CMK (cell line): ENCODE measurements at places on chromosomes 1 and 21.

- DNase-seq: no peak
Observed at GRCh38 chr1:110846861-110847260, 26.1 kb upstream of the CD53 start.

- no peak for DNase-seq
Observed at GRCh38 chr1:117828201-117828600, 101.2 kb downstream of the GDAP2 start.

DNA sequence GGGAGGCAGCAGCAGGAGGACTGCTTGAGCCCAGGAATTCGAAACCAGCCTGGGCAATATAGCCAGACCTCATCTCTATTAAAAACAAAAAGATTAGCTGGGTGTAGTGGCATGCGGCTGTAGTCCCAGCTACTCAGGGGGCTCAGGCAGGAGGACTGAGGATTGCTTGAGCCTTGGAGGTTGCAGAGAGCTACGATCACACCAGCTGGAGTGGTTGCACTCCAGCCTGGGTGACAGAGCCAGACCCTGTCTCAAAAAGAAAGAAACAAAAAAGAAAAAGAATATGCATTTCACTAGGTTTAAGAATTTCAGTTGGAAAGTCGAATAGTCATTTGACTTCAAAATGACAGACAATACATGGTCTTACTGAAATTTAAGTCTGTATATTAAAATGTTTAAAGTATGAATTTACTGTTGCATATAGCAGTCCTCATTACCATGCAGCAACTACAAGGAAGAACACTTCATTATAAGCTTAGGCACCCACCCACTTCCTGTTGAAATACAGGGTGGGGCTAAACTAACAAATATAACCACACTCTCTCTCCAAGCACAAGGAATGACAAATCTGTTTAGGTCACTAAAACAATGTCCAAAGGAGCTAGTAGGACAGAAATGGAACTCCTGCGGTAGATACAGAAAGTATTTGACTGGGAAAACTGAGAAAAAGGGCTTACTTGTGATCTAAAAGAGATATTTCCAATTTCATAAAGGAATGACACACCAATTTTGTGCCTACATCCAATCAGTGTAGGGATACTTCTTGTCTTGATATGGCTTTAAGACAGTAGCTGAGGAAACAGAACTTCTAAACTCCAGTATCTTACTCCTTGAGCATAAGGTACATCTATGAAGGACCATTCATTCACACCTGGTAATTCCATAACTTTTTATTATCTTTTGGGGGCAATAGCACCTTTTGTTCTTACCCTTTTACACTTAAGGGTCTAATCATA is 44.1 kb downstream of the GPR3 start:
- no peak for DNase-seq

GRCh38 chr1:245258271-245258920 is 103.6 kb downstream of the KIF26B start:
- no peak for DNase-seq

GRCh38 chr1:37292789-37293188 is 181.6 kb upstream of the ZC3H12A start:
- no peak for DNase-seq

GRCh38 chr1:201109651-201110050 is 2.6 kb downstream of the CACNA1S start:
- no peak for DNase-seq

DNA sequence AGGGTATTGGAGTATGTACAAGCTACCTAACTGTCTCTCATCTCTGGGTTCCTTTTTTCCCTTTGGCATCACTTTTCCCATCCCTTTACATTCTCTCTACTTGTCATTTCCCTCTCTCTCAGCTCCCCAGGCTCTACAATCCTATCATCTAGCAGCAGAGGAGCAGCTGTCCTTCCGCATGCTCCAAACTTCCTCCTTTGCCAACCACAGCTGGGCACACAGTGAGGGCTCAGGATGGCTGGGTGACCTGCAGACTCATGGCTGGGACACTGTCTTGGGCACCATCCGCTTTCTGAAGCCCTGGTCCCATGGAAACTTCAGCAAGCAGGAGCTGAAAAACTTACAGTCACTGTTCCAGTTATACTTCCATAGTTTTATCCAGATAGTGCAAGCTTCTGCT is 561 bp downstream of the CD1E start:
- DNase-seq: no peak

GRCh38 chr1:54800899-54801759 is at the start of gene TTC22:
Gene TTC22, minus strand, starts transcription at chr1:54801323. Its CDS starts 160 bp downstream, at chr1:54801163.
- no peak for DNase-seq
